ENCODE measurements at places on chromosomes 1 and 21. TPM values are rescaled to one million over a fixed set of nuclear protein-coding genes. Genes with fewer than 3 reads are reported as not detected.

Gene CD34
- not detected for total RNA-seq

Gene ADAMTSL4
- 7.7 TPM for total RNA-seq

Gene C1orf94
- total RNA-seq = 0.08 TPM

Gene RGS8
- total RNA-seq = 0.04 TPM

Gene TGFB2
- 0.88 TPM for total RNA-seq

Gene FAM177B
- total RNA-seq = not detected
